ENCODE measurements at places on chromosomes 1 and 21.
A peak's percentile ranks its signal among the peaks of the same experiment; 100 is the strongest.

DNA sequence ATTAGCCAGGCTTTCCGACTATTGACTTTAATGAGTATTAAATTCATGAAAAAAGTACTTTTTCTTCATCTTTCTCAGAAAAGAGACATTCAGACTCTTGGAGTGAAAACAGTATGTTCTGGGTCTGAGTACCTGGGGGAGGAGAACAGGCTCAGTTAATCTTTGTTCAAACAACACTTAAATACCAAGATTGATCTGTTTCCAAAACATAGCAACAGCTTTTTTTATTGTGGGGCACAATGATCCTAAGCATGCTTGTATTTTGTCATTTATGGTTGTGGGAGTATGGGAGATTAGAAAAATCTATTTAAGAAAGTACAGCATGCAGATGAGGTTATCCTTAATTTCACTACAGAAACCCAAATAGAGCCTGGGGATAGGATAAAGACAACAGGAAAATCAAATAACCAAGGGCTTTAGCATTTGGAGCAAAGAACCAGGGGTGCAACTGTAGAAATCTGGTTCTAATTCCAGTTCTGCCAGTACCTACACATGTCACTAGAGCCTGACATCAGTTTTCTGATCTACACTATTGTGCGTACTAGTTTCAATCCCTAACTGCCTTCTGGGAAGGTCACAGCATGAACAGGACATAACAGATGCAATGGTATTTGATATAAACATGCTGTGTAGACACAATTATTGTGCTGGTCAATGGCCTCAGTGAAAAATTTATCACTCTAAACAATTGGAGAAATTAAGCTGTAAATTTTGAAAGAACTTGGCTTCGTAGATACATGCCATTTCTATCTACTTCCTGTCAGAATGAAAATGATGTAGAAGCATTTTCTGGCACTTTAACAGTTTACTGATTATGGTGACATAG is 91.2 kb downstream of the KCNK1 start:
- no peak for DNase-seq

DNA sequence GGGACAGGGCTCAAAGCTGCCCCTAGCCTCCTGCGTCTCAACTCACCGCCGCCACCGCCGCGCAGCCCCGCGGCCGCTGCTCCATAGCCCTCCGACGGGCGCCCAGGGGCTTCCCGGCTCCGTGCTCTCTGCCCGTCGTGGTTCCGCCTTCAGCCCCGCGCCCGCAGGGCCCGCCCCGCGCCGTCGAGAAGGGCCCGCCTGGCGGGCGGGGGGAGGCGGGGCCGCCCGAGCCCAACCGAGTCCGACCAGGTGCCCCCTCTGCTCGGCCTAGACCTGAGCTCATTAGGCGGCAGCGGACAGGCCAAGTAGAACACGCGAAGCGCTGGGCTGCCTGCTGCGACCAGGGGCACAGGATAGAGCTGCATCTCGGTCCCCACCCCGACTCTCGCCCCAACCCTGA is at the start of gene TNFRSF25:
TSS of gene TNFRSF25 (minus strand) at position 151 of the 400 bp plus-strand sequence. CDS start at position 85, 66 bp downstream.
- no peak for DNase-seq

DNA sequence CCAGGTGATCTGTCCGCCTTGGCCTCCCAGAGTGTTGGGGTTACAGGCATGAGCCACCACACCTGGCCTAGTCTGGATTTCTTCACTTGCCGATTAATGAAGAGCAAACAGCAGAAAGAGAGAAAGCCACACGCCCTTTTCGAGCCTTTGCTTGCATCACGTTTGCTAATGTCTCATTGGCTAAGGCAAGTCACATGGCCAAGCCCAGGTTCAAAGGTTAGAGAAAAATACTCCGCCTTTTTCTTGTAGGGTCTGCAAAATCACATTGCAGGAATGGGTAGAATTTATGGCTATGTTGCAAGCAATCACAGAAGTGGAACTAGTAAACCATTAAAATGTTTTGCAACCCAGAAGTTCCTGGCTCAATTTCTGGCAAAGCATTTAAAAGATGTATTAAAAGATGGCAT is 26.8 kb upstream of the BACH1 start:
- no peak for DNase-seq

DNA sequence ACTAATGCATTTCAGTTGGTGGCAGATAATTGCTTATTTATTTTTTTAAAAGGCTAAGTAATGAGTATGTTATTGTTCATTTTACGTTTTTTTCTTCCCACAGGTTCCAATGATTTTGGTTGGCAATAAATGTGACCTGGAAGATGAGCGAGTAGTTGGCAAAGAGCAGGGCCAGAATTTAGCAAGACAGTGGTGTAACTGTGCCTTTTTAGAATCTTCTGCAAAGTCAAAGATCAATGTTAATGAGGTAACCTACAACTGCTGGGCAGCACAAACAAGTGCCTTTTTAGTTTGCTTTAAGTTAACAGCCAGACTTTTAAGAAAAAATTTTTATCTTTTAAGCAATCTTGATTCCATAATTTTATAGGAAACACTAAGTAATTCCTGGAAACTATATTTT is 35.0 kb downstream of the INKA2 start:
- no peak for DNase-seq

DNA sequence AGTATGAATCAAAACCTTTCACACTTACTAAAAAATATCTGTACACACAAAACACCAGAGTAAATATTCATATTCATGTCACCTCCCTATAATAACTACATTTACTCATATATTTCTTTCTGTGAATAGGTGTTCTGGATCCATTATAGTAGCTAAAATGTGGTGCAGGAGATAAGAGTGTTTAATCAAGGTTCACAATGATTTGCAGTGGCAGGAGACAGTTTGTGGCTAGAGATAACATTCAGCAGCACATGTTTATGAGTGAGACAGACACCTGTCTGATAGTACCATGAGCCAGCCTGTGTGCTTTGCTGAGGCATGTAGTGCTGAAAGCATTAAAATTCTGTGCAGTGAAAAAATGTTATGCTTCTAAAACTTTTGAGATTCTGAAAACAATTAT is 410.3 kb downstream of the SRGAP2C start:
- DNase-seq, result no peak

- no peak for DNase-seq
Observed at GRCh38 chr1:19955534-19956170, 23.8 kb downstream of the PLA2G2A start.

DNA sequence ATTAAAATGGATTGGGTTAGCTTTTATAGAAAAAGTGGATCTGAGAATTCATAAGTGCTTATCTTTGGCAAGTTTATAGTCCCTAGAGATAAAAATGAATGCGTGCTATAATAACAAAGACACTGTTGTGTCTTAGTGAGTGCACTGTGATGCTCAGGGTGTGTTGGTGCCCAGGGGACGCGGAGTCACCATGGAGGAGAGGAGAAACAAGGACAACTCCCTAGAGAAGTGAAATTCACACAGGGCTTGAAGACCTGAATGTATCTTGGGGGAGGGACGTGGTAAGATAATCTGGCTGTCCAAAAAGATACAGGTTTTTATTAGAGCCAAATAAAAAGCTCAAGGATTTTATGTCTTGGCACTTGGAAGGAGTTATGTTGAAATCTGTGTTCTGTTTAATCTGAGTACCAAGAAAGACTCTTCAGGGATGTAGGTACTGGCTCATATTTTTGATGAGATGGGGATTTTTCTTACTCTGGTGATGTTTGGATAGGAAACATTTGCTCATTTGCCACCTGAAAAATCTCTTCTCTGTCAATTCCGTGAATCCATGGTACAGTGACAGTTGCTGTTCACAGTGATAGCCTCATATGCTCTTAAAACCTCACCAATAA is 9.6 kb downstream of the SMYD2 start:
- DNase-seq, result no peak

- DNase-seq, result no peak
Observed at GRCh38 chr1:104617474-104617873, 867.8 kb downstream of the AMY1C start.

DNA sequence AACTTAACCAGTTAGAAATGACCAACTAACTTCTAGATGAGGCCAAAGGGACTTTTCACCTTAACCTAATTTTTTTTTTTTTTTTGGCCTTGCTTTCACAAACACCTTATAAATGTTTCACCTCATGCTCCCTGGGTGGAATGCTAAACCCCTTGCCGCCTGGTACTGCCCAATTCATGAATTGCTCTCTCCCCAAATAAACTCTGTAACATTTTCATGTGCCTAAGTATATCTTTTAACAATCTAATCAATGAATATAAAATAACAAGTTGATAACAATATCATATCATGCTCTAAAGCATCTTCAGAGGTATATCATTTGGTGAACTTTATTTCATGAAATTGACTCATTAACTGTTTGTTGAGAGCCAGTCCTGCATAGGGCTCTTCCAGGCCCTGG is 10.9 kb upstream of the CNN3 start:
- no peak for DNase-seq

DNA sequence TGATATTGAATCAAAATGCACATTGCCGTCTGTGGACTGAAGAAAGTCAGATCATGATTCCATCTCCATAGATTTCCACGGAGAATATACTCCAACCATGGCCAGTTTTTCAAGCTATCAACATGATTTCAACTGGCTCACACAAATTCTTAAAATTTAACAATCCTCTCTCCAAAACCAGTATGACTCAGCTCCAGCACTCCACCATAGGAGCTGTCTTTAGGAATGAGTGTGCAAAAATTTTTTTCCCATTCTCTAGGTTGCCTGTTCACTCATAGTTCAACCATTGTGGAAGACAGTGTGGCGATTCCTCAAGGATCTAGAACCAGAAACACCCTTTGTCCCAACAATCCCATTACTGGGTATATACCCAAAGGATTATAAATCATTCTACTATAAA is 40.8 kb downstream of the RGL1 start:
- peak; percentile 19 for DNase-seq

DNA sequence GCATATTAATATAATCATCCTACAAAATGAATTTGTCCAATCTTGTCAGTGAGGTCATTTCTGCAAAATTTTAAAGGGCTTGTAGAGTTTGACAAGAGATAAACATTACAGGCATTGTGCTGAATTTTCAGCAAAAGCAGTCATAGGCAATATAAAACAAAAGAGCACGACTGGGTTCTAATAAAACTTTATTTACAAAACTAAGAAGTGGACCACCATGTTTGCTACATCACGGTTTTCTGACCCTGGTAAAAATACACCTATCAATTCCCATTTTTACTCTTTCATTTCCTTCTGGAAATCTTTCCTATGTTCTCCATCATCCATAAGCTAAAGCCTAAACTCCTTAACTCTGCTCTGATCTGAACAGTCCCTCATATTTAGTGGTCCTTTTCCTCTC is 229.8 kb upstream of the SGIP1 start:
- DNase-seq, result no peak

DNA sequence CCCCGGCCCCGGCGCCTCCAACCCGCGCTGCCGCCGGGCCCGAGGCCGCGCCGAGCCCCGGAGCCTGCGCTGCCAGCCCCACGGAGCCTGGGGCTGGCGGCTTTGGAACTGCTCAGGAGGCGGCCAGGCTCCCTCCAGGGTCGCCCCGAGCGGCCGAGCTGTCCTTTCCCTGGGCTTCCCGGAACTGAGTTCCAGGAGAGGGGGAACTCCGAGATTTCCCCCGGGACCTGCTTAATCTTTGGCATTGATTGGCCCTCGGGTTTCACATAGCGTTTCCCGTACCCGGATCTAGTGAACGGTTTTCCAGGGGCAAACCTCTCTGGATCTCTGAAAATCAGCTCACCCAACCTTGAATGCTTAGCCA is 504 bp downstream of the H6PD start:
- DNase-seq, result peak; percentile 37

DNA sequence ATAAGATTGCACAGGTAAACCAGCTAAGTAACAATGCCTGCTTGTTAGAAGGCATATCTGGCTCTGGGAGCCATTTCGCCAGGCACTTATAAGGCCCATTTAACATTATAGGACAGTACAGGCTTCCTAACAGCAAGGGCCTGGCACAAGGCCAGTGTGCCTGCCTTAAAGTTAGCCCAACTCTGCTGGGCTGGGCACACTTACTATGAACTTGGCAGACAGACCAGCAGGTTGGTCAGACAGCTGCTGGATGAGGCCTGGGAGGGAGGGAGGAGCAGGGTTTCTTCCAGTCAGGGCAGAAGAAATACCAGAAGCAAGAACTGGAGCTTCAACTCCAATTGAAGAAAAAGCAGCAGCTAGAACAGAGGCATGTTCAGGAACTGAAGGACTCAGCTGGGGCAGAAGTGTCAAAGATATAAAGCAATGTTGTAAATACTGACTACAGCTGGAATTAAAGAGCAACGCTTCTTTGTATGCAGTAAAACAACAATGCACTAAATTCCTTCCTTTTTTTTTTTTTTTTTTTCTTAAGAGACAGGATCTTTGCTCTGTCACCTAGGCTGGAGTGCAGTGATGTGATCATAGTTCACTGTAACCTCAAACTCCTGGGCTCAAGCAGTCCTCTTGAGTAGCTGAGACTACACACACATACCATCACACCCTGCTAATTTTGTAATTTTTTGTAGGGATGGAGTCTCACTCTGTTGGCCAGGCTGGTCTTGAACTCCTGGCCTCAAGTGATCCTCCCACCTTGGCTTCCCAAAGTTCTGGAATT is 4.9 kb downstream of the CACHD1 start:
- DNase-seq, result no peak

DNA sequence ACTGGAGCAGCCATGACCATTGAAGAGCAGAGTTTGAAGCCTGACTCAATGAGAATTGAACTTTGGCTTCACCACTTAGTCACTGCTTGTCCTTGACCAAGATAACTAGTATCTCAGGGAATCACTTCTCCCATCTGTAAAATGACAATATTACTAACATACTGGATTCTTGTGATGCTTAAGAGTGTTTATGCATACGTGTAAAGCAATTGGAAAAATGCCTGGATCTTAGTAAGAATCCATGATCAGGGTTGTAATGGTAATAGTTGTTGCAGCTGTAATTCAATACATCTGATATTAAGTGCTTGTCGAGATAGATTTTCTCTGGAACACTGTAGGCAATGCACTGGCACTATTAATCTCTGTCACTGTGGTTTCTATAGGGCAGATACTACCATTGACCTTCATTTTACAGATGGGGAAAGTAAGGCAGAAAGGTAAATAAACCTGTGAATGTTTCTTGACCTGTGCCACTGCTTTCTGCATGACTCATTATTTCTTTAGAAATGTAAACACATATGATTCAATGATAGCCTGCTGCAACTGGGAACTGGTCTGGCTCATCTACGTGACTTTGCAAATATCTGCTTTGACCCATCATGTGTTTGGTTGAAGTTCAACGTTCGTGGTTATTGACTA is 662.5 kb downstream of the PLA2G4A start:
- no peak for DNase-seq

DNA sequence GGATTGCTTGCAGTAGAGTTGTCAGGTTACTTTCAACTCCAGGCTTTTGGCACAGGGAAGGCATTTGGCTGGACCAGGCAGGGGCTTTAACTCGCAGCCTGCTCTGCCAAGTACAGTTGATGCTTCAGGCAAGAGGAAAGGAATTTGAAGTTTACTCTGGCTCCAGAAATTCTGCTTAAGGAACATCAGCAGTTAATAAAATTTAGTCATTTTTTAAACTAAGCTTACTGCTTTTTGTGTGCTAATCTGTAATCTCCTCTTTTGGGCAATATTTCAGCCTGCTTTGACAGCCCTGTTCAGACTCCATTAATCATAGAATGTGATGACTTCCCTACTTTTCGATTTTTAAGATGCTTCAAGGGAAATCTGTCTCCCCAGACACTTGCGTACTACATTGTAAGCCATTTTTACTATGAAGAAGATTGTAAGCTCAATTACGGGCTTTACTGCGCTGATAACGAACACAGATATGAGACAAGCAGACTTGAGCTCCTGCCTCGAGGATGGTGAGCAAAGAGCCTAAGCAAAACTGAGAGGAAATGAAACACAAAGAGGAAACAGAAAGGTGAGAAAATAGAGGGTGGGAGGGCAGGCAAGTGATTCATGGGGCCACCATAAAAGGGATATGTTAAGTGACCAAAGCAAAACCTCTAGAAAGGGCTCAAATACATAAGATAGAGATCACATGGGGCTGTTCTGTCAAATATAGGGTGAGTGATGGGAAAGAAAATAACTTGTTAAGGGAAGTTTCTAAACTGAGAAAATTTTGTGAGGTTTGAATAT is 76.6 kb upstream of the VAV3 start:
- DNase-seq, result no peak
